ENCODE measurements at places on chromosomes 4 and X.

GRCh38 chr4:48698029-48698971 lies 81.8 kb downstream of the FRYL start:
- DNase-seq = peak; percentile 39

GRCh38 chr4:66357316-66357715 lies 687.0 kb upstream of the EPHA5 start:
- DNase-seq = no peak

GRCh38 chr4:138749303-138749702 lies 266.3 kb upstream of the NOCT start:
- no peak for DNase-seq

DNA sequence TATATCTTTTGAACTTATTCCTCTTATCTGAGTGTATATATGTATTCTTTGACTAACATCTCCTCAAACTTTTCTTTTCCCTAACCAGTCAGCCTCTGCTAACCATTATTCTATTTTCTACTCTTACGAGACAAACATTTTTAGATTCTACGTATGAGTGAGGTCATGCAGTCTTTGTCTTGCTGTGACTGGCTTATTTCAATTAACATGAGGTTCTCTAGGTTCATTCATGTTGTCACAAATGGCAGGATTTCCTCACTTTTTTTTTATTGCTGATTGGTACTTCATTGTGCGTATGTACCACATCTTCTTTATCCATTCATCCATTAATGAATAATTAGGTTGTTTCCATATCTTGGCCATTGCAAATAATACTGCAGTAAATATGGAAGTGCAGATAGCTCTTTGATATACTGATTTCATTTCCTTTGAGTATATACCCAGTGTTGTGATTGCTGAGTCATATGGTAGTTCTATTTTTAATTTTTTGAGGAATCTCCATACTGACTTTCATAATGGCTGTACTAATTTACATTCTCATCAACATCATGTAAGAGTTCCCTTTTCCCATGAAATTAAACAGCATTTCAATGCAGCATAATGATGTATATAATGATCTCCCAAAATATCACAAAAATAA lies 80.1 kb downstream of the HS3ST1 start:
- DNase-seq = no peak

GRCh38 chrX:23276475-23276874 lies 58.2 kb upstream of the PTCHD1 start:
- DNase-seq = no peak

- no peak for DNase-seq
These were observed 242.9 kb upstream of the PRPS2 start for GRCh38 chrX:12548341-12548740.

DNA sequence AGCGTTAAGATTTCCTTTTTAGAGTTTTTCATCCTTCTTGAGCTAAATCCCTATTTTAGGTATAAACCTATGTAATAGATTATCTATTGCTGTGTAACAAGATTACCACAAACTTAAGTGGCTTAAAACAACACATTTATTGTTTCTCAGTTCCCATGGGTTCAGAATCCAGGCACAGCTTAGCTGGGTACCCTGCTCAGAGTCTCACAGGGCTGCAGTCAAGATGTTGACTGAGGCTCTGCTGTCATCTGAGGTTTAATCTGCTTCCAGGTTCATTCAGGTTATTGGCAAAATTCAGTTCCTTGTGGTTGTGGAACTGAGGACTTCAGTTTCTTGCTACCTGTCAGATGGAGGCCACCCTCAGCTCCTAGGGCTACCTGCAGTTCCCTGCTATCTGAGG lies 60.9 kb downstream of the GK start:
- no peak for DNase-seq

DNA sequence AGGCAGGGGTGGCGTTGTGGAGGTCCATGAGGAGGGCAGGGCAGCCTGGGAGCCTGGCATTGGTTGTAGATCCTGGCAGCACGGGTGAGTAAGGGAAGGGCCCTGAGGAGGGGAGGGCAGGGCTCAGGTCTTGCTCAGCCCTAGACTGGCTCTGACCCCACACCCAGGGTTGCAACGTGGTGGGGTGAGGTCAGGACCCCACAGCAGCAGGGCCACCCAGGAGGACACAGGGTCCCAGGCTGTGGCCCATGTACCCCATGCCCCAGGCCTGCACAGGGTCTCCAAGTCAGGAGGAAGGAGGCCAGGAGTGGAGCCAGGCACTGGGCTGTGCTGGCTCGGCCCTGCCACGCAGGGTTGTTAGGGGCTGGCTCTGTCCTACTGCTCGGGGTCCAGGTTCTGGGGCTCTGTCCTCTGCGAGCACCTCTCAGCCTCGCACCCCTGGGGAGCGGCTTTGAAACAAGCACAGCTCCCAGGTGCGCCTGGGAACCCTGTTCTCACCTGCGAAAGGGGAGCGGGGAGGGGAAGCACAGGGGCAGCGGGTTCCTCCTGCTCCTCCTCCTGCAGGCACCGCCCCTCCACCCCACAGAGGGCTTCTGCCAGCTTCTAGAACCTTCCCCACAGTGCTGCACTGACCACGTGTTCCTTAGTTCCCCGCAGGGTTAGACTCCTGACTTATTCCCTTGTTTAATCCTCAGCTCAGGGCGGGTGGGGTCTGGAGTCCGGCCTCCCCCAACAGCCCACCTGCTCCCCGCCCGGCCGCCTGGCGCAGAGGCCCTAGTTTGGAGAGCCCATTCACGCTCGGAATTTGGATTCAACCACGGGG lies 20.4 kb downstream of the MSANTD1 start:
- DNase-seq = no peak

GRCh38 chrX:130117166-130117565 lies 6.9 kb upstream of the ELF4 start:
- DNase-seq = no peak

- no peak for DNase-seq
These were observed 48.9 kb downstream of the PCDH7 start for GRCh38 chr4:30769093-30769492.

DNA sequence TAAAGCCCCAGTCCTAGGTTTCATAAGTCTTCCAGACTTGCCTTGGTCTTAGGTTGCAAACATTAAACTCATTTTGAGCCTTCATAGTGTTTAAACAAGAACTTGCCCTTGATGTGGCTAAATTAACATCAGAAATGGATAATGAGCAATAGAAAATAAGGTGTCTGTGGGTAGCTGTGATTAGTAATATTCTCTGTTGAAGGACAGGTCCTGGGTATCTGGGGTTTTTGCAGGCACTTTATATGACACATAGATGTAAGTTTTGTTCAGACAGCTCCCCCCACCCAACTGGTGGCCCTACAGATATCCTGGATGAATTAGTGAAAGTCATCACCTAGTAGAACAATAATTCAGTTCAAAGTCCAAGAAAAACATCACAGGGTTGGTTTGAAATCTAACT lies 272.5 kb downstream of the PTTG2 start:
- no peak for DNase-seq

DNA sequence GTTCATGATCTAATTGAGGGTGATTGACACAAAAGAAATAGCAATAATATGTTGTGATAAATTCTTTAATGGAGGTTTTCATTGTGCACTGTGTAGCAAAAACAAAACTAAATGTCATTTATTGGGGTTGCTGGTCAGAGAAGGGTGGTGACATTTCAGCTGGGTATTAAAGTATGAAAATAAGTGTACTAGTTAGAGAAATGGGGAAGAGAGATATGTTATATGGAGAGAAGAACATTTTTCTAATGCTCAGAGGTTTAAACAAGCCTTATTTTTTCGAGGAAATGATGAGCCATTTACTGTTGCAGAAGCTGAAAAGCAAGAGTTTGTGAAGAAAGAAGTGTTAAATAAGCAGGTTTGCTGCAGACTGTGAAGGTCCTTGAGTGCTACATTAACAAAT lies 142.7 kb upstream of the PAQR3 start:
- no peak for DNase-seq

DNA sequence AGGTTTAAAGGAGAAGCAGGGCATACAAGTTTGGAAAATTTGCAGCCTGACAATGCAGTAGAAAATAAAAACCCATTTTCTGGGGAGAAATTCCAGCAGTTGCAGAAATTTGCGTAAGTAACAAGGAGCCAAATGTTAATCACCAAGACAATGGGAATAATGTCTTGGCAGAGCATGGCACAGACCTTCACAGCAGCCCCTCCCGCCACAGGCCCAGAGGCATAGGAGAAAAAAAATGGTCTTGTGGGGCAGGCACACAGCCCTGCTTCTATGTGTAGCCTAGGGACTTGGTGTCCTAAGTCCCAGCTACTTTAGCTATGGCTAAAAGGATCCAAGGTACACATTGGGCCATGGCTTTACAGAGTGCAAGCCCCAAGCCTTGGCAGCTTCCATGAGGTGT lies 65.7 kb downstream of the SPOCK3 start:
- DNase-seq = peak; percentile 67

GRCh38 chrX:107713543-107714205 lies 61.9 kb downstream of the TSC22D3 start:
- DNase-seq = no peak

GRCh38 chr4:188107931-188108843 lies 1.2 kb downstream of the TRIML2 start:
- no peak for DNase-seq
